ENCODE measurements at places on chromosomes 6 and 20.

- H3K4me3 ChIP-seq, result no peak overlapping the region
- DNase-seq, result peak; percentile 65
- H3K4me1 ChIP-seq, result peaks cover 2% of the 10 kb centered on the region
- H3K27ac ChIP-seq, result no peak overlapping the region
- peaks cover 5% of the 10 kb centered on the region for H3K36me3 ChIP-seq
- H3K27me3 ChIP-seq, result no peaks in the 10 kb centered on the region
Observed at GRCh38 chr6:136593748-136594490, 43.7 kb upstream of the MAP7 start.

DNA sequence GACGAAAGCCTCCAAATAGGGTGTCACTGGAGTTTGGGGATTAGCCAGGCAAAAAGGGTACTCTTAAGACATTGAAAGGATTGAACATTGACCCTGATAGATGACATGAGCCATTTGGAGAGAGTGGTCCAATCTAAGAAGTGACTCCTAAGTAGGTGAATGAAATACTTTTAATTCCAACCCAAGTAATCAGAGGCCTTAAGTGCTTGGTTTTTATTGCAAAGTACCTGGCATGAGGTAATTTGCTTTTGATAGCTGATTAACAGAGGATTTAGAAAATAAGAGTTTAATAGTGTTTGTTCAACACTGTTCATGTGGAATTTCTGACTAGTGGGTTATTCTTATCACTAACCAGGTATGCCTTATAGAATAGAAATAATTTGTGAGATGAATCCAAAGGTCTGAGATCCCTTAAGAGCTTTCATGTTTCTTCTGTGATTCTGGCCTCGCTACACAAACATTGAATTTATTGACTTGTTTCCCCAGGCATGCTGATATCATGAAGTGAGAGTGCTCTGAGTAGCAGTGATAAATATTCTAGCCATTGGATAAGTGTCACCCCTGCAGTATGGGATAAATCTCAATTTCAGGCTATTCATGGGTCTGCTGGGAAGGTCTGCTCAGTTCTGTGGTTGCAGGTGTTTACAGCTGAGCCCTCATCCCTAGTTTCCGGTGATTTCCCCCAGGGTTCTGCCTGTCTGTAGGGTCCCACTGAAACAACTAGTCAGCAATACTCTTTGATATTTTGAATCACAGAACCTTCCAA is 6.5 kb downstream of the NCOA7 start:
- no peak overlapping the region for H3K27ac ChIP-seq
- H3K27me3 ChIP-seq, result no peaks in the 10 kb centered on the region
- H3K4me3 ChIP-seq, result no peak overlapping the region
- DNase-seq, result no peak
- H3K36me3 ChIP-seq, result no peaks in the 10 kb centered on the region

DNA sequence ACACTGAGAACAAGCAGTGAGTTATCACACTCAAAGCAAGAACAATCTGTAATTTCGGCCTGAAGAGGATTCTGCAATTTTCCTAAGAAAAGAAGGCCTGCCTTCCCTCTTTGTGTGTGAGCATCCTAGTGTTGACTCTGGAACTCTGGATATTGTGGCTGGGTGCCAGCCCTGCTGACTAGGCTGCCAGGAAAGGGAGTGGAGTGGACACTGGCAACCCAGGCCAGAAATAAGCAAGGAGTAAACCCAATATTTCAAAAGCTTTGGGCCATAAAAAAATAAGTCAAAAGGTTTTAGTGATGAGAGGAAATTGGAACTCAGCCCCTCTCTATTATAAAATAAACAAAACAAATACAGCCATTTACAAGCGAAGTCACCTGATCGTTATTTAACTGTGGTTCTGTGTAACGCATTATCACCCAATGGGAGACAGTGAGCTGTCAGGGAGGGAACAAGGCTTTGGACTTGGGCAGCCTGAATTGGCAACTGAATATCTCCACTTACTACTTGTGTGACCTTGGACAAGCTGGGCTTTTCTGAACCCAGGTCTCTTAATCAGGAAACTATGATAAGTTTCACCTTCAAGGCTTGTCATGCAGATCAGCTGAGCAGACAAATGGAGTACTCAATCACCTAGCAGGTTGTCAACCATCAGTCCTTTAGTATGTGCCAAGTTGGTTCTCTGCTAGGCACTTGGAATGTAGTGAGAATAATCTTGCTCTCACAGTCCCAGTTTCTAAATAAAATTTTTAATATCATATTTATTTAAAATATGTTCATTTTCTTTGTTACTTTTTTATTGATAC is 196.2 kb downstream of the PAX1 start:
- H3K4me1 ChIP-seq, result no peaks in the 10 kb centered on the region
- no peaks in the 10 kb centered on the region for H3K36me3 ChIP-seq
- H3K27ac ChIP-seq, result no peak overlapping the region
- no peak overlapping the region for H3K4me3 ChIP-seq
- no peaks in the 10 kb centered on the region for H3K27me3 ChIP-seq

- H3K27me3 ChIP-seq, result peaks cover 2% of the 10 kb centered on the region
- H3K27ac ChIP-seq, result no peak overlapping the region
- no peaks in the 10 kb centered on the region for H3K4me1 ChIP-seq
- no peak overlapping the region for H3K4me3 ChIP-seq
Observed at GRCh38 chr6:25659633-25660368, 7.8 kb downstream of the SCGN start.

All from aorta (tissue), 5 donors.